ENCODE measurements at places on chromosomes 4 and X. TPM values are rescaled to one million over a fixed set of nuclear protein-coding genes. Genes with fewer than 3 reads are reported as not detected.

GC gene
- total RNA-seq: not detected

STEEP1 gene
- total RNA-seq: 29.6 TPM

THOC2 gene
- 40.0 TPM for total RNA-seq

FMR1NB gene
- not detected for total RNA-seq

PRSS12 gene
- 0.53 TPM for total RNA-seq

ASB9 gene
- total RNA-seq: 10.6 TPM

DNA sequence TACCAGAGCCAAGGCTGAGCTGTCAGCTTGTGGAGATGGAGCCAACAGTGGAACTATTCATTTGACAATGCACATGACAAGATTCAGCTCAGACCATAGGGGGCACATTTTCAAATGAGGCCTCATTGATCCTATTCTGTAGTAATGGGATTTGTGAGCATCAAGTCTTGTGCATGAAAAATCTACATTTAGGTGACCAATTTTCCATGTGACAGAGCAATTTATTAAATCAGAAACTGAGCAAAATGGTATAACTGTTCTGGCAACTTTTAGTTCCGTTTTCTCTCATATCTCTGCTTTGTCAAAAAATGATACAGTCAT, 108.5 kb upstream of the PCDH18 start:
- DNase-seq: no peak

DNA sequence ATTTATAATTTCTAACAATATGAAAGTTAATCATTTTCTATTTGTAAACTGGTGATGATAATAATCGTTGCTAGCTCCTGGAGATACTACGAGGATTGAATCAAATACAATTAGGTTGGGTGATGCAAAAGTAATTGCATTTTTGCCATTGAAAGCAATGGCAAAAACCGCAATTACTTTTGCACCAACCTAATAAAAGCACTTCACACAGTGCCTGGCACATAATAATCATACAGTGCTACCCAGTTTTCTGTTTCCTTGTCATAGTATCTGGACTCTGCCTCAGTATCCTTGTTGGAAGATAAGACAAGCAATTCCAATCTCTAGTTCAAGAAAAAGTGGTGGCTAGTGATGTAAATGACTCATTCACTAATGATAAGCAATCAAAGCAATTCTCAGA, 176.8 kb upstream of the TRPC5 start:
- no peak for DNase-seq

GRCh38 chr4:535181-535923, 36.3 kb downstream of the PIGG start:
- DNase-seq: no peak

GRCh38 chr4:173642509-173642908, 112.5 kb upstream of the HAND2 start:
- no peak for DNase-seq

- no peak for DNase-seq
Observed at GRCh38 chrX:132615391-132616131, 126.7 kb upstream of the MBNL3 start.

DNA sequence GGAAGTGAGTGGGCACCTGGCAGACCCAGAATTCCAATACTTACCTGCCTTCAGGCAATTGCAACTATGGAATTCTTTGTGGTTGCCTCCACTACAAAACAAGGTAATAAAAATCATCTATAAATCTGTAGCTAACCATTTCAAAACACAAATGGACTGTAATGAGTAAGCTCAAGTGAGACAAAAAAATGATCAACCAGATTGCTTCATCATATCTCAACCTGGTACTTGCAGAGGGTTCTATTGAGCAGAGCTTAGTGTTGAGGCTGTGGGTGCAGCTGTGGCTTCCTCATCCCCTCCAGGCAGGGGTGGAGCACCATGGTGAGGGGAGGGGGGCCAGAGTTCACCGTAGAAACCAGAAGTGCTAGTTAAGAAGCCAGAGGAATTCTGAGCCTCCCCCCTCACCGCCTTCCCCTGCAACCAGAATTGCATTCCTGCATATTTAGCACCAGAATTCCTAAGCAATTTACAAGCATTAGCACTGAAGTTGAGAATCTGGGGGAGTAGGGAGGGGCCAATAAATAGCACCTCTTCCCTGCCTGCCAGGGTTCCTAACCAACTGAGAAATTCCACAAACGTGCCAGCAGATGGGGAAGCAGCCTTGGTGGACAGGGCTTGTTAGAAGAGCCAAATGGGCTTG, 11.5 kb downstream of the CTAG1A start:
- no peak for DNase-seq

DNA sequence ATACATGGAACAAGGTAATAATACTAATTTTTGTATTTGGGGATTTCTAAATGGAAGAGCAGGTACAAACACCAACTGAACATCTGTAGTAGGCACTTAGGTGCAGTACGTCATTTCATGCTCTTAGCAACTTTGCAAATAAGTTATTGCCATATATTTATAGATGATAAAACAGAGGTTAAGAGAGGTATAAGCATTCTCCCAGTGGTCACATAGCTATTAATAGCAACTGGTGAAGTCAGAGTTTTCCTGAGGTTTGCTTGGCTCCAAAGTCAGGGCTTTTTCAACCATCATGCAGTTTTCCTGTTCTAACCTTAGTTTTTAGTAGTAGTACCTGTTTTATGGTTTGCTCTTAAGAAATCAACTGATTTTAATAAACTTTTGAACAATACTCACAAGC, 10.9 kb downstream of the ARHGEF38 start:
- DNase-seq: no peak

GRCh38 chr4:140637836-140638235, 69.1 kb upstream of the UCP1 start:
- no peak for DNase-seq

- DNase-seq: no peak
Observed at GRCh38 chr4:147760176-147760575, 28.3 kb downstream of the ARHGAP10 start.

GRCh38 chrX:42754603-42755002, 23.4 kb downstream of the PPP1R2C start:
- DNase-seq: no peak

GRCh38 chr4:172666711-172667368, 501.8 kb upstream of the GALNT7 start:
- no peak for DNase-seq
